ENCODE measurements at places on chromosomes 2 and 18.

DNA sequence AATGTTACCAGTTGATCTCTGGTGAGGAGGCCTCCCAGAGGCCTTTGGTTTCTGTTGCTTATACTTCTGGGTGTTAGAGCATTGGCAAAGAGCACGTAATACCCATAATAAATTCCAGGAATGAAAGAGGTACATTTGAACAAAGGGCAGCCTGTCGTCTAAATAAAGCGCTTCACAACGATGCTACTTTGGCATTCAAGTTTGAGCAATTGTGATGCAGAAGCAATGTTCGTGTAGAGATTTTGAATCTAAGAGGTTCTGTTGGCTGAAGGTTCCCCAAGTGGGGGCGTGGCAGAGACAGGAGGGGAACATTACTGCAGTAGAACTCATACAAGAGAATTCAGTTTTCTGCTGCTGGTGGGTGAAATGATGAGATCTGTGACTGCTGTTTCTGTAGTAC is 27.8 kb downstream of the ZNF532 start:
- DNase-seq = no peak

GRCh38 chr2:128978212-128978611 is 659.5 kb upstream of the HS6ST1 start:
- DNase-seq = no peak

- DNase-seq = no peak
Observed at GRCh38 chr2:207215308-207215707, 49.6 kb upstream of the KLF7 start.

DNA sequence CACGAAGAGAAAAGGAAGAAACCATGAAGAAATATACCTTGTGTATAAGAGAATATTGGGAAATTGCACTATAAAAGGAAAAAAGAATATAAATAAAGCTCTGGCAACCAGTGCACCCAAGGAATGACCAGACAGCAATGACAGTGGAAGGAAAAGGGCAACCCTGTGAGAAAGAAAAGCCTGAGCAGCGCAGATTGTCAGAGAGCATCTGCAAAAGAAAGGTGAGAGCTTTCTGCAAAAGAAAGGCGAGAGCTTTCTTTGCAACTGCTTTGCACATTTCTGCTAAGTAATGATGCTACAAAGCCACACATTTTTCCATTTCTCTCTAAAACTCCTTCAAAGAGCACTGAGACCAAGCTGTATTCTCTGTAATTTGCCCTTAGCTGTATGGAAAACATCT is 83.6 kb downstream of the CTNNA2 start:
- DNase-seq = no peak

DNA sequence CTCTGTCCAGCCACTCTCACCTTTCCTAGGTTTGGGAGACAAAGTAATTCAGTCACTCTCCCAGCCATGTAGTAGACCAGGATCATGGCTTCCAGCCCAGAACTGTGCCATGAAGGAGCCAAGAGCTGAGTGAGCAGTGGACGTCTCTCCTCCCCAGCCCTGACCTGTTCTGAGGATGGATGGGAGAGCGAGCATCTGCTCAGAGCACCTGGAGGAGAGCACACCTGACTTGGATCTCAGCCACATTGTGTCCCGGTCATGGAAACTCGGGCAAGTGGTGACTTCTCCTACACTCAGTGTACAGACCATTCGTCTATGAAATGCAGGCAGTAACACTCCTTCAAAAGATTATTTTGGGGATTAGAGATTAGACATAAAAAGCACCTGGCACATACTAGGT is 299.7 kb downstream of the TNS1 start:
- no peak for DNase-seq

DNA sequence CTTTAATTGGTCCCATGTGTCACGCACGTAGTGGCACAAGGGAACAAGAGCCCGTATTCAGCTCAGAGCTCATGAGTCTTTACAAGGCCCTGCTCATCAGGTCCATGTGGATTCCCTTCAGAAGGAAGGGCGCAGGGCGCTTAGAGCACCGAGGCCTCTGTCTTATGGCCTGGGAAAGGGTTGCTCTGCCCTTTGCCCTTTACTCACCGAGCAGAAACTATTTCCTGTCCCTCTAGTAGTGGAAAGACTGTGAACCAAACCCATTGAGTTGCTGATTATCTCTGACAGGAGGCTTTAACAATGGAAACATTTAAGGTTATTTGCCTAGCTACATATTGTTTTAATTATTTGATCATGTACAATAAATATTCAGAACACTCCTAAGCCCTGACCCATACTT is 102.0 kb upstream of the ACAA2 start:
- no peak for DNase-seq

DNA sequence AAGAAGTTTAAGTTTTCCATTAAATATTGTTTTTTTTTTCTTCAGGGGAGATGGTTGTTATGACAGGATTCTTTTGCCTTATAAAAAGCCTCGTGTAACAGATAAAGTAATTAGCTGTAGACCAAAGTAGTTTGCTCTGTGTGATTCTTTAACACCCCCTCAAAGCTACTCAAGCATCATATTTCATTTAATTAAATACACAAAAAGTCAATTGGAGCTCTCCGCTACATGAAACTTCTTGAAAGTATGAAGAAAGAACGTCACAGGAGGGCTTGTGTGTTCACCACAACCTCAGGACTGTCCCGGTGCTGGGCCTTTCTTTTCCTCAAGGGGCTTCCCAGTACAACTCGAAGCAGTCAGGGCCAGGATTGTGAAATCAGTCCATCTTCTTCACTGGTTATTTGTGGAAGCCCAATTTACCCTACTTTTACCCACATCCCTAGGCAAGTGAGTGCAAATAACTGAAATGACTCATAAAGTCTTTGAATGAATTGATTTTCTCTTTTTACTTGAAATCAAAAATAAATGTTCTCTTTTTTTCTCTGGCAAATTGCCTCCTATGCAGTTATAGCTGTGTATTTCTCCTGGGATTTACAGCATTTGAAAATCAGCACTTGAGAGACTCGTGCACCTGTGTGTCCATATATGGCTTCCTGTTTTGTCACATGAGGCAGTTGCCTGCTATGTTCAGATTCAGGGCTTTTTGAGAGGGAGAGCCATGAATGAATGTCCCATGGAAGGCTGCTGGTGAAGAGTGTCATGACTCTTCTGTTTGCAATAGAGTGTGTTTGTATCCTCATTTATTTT is 48.6 kb downstream of the LINC00305 start:
- no peak for DNase-seq

DNA sequence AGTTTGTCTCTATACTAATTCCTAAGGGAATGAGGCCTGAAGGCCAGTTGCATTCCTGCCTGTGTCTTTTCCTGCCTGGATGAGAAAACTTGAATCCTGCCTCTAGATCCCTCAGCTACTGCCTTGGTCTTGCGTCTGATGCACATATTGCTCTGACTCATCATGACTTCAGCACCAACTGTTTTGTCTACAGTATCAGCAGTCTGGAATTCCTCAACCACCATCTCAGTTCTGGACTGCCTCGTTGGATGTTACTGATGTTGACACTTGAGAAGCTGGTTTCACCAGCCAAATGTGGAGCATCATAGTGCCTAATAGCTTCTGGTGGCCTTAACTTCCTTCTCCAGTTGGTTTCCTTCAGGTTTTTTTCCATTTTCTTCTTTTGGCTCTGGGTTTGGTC is 211.0 kb downstream of the CTNNA2 start:
- no peak for DNase-seq

GRCh38 chr2:85278361-85278760 is 49.4 kb downstream of the TGOLN2 start:
- DNase-seq = no peak

DNA sequence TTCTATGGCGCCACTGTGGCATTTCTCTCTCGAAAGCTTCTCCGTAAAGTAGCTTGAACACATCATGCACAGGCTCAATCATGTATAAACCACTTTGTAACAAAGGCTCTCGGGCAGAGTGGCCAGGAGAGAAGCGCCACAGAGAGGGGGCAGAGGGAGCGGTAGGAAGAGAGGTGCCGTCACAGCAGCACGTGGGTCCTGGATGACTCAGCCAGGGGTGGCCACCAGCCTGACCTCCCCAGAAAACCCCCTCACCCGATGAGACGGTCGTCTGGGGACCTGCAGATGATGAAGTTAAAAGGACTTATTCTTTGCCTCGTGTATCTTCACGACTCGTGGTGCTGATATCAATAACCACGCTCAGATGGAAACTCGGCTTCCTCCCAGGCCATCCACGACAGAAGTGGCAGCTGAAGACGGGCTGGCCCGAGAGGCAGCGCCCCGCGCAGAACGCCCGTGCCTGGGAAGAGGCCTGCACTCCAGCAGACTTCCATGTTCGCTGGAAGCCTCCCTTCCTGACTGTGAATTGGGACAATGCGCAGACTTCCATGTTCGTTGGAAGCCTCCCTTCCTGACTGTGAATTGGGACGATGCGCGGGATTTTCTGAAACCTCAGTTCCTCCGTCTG is 46.4 kb upstream of the MTCL1 start:
- DNase-seq = no peak

DNA sequence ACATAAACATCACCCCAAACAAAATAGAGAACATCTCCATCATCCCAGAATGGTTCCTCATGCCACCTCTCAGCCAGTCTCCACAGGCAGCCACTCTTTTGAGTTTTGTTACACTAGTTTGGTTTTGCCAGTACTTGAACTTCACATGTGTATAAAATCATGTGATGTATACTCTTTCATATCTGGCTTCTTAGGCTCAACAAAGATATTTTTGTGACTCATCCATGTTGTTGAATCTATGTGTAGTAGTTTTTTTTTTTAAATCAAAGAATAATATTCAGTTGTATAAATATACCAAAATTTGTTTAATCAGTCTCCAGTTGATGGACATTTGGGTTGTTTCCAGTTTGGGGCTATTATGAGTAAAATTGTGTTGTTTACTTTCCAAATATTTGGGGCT is 75.9 kb downstream of the PMS1 start:
- no peak for DNase-seq

- DNase-seq = no peak
Observed at GRCh38 chr18:5104246-5104645, 92.8 kb downstream of the AKAIN1 start.

- peak; percentile 23 for DNase-seq
Observed at GRCh38 chr2:112693596-112693995, 27.2 kb upstream of the NT5DC4 start.

DNA sequence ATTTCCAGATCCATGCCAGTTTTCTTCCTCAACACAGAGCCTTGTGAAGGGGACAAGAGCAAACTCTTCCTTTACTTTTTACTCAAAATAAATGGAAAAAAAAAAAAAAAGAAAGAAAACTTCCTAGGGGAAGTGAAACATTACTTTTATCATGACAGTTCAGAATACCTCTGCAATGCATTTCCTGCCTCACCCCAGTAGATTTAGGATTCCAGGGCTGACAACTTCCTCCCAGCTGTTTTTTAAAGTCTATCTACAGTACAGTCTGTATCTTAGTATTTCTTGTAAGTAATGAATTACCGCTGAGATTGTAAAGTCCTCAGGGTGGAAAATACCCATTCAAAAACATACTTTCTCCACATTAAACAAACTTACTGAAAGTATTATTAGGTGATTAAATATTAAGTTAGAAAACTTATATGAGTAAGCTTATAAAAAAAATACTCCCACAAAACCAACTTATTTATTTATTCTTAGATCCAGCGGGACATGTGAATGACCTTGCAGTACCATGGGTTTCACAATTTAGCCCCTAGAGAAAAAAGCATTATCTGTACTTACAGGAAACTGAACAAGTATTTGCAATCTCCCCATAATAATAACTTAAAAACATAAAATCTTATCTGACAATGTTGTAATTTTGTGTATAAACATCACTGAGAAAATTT is 117.7 kb downstream of the RBMS1 start:
- DNase-seq = no peak

DNA sequence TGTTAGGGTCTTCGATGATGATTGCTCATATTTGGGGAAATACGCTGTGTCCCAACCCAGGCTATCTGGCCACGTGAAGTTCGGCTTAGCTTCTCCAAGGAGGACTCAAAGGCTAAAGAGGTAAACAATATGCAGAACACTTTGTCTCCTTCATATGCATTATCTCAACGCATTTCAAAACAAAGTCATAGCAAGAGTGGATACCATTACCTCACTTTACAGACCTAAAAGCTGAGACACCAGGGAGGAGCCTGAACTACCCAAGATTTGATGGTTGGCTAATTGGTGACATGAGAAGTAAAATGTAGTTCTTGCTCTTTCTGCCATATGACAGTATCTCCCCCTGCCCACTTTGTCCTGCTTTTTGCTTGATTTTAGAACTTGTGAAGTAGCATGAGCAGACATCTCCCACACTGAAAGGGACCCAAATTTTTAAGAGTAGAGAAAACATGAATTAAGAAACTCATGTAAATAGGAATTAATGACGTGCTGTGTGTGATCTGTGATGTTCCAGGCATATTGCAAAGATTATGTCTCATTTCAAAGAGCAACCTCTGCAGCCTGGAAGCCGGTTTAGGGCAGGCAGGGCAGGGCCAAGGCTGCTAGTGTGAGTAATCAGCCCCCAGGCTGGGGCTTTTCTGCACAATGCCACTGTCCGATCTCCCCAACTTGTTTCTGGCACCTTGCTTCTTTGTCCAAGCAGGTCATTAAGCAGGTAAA is 144.5 kb downstream of the BCL11A start:
- no peak for DNase-seq

GRCh38 chr2:50546790-50547189 is 485.1 kb downstream of the NRXN1 start:
- no peak for DNase-seq

GRCh38 chr18:12455496-12455895 is 47.8 kb downstream of the PRELID3A start:
- DNase-seq = no peak

GRCh38 chr2:122273785-122274419 is 518.5 kb downstream of the TSN start:
- no peak for DNase-seq

DNA sequence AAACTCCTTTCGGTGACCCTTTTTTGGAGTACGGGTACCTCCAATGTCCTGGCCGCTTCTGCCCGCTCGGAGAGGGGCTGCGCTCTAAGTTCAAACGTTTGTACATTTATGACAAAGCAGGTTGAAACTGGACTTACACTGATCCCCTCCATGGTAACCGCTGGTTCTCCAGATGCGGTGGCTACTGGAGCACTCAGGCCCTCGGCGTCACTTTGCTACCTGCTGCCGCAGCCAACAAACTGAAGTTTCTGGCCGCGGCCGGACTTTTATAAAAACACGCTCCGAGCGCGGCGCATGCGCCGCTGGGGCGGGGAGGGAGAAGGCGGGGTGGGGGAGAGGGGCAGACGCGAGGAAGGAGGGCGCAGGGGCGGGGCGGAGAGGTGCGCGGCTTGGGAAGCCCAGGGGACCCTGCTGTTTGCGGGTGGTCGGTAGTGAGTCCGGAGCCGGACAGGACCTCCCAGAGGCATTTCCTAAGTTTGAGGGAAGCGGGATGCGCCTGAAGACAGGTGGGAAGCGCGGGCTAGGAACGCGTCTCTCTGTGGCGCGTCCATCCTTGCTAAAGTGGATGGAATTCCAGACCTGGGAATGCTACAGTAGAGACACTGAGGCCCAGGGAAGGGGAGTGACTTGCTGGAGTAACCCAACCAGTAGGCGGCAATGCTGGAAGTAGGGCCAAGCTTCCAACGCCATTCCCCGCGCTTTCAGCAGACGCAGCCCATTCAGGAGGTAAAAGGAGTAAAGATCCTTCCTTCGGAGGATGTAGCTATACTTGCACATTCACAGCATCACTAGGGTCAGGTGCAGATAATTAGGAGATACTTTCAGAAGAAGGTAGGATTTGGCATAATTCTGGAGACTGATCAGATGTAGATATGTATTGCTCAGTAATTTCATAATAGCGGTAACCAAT is at the start of gene CXCR4:
TSS of gene CXCR4 (minus strand) at position 241 of the 910 bp plus-strand sequence. CDS start at position 152, 89 bp downstream.
- DNase-seq = peak; percentile 91

Data from activated CD8-positive, alpha-beta memory T cell treated with anti-CD3 and anti-CD28 coated beads, Interleukin-2, amount 10 ng/mL, durations not matched to agents 7 days and 5 days (primary cell).